ENCODE measurements at places on chromosomes 5 and 9. TPM values are rescaled to one million over a fixed set of nuclear protein-coding genes. Genes with fewer than 3 reads are reported as not detected.
A peak's percentile ranks its signal among the peaks of the same experiment; 100 is the strongest.

The IL3 gene
- not detected for total RNA-seq

The MAML1 gene
- 28.6 TPM for total RNA-seq

The KIF20A gene
- total RNA-seq: 12.9 TPM

- DNase-seq: no peak
Measured at GRCh38 chr9:131697097-131697496, 42.8 kb downstream of the RAPGEF1 start.

GRCh38 chr5:172713113-172713808 is 57.7 kb downstream of the DUSP1 start:
- peak; percentile 67 for DNase-seq

- no peak for DNase-seq
Measured at GRCh38 chr5:171537070-171537849, 117.8 kb downstream of the FGF18 start.

All from mucosa of descending colon (tissue), 3 donors.